ENCODE measurements at places on chromosomes 11 and 22.

GRCh38 chr11:114162719-114163123 lies 103.2 kb downstream of the ZBTB16 start:
- no peak for DNase-seq

DNA sequence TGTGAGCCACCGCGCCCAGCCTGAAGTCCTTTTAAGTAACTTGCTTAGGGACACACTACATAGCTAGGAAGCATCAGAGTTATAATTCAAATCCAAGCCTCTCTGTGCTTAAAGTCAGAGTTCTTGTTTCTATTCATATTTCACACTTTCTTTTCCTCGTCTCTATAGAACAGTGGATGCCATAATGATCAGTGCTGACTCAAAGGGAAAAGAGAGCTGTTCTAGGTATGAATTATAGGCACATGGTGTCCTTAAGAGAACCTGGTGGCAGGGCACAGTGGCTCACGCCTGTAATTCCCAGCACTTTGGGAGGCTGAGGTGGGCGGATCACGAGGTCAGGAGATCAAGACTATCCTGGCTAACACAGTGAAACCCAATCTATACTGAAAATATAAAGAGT lies 400.2 kb upstream of the DDI1 start:
- DNase-seq = no peak

DNA sequence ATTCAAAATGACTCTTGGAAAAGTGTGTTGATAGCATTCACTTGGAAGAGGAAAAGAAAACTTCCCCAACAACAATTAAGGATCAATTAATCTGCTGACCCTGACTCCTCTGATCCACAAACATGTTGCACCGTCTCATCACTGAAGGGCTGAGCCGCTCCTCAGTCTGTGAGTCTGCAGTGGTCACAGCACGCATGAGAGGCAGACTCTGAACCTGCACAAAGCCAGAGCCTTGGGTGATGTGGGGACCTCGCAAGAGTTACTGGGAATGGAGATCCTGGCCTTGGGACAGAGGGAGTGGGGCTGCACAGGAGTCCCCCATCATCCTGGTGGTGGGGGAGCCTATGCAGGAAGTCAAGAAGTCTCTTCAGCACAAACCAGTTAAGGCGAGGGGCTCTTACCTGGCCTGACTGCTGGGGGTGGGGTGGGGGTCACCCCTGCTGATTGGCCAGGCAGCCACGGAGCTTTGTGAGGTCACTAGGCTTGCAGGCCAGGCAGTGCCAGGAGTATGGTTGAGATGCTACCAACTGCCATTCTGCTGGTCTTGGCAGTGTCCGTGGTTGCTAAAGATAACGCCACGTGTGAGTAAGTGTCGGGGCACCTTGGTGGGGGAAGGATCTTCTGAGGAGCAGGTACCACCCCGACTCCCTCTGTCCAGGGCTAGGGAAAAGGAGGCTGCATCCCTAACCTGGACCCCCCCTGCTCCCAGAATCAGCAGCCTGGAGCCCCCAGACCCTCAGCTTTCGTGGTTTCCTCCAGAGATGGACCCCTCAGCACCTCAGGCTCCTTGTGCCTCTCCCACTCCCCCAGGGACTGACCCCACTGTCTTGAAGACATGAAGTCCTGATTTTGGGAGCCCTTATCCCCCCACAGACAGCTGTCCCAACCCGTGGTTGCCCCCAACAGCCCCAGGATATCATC lies at the start of gene ACR:
ACR (plus strand) TSS at position 477 of the 921 bp plus-strand sequence; CDS start at position 509, 32 bp downstream.
- DNase-seq = no peak

GRCh38 chr11:3006505-3007260 lies 14.6 kb upstream of the NAP1L4 start:
- no peak for DNase-seq

DNA sequence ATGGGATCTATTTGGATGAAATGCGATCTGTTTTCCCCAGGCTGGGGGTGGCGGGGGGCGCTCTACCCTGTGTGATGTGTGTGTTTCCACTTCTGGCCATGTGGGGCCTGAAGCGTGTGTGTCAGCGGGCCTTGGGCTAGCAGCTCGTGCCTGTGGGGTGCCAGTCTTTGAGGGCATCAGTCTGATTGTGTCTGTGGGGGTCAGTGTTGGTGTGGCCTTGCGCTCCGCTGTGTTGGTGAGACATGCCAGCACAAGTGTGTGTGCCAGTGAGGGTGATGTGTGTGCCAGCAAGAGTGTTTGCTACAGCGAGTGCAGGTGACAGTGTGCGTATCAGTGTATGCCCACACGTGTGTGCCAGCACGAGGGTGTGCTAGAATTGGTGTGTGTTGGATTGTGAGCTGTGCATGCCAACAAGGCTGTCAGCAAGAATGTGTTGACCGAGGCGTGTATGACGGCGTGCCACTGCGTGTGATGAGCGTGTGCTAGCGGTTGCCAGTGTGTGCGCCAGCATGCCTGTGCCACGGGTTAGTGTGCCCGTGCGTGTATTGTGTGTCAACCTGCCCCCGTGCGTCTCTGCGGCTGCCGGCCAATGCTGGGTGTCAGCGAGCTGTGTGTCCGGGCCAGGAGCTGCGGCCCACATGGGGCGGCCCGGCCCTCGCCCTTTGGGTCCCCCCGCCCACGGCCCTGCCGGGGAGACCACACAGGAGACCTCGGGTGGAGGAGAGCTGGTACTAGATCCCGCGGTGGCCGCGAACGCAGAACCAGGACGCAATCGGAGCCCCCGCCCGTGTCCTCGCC lies 519 bp downstream of the ARRB1 start:
- no peak for DNase-seq

DNA sequence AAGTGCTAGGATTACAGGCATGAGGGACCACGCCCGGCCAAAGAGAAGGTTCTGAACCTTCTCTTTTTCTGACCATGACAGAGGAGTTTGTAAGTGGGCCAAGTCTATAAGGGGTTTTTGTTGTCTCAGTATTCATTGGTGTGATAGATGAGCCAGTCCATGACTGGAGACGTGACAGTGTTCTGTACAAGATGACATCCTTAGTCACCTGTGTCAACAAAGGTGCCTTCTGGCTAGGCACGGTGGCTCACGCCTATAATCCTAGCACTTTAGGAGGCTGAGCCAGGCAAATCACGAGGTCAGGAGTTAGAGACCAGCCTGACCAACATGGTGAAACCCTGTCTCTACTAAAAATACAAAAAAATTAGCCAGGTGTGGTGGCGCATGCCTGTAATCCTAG lies 4.2 kb upstream of the KLHL22 start:
- DNase-seq = no peak

DNA sequence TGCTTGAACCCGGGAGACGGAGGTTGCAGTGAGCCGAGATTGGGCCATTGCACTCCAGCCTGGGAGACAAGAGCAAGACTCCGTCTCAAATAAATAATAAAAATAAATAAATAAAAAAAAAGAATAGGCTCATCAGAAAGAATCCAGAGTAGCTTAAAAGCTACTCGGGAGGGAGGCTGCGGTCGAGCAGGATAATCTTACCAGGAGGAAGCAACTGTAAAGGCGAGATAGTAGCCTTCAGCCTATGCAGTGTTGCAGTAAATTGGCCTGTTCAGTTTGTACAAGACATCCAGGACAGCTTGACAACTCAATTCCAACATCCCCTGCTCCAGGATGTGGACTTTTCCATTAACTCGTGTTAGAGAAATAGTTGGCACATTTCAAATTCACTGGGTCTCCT lies 1164.7 kb downstream of the LRRC4C start:
- DNase-seq = no peak

DNA sequence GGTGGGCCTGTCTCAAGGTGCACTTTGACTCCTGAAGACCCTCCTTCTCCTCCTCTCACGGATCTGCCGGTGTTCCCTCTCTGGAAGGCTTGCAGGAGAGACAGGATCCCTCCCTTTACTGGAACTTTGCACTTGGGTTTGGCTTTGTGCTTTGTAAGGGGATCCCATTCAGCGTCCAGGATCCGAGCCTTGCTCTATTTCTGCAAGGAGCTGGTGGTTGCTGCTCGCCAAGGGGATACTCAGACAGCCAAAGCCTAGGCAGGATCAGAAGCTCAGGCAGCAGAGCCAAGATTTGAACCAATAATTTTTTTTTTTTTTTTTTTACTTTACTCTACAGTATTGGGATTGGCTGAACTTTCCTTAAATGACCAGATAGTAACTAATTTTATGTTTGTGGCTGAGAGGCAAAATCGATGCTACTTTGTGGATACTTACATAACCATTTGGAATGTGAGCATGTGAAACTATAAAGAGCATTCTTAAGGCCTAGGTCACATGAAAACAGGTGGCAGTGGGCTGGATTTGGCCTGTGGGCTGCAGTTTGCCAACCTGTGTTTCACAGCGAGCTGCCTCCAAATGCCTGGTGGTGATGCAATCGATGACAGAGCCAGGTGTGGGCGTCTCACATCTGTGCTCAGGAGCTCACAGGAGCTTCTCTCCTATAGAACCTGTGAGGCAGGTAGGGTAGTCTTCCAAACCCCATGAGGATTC lies 25.2 kb downstream of the BCR start:
- DNase-seq = no peak

DNA sequence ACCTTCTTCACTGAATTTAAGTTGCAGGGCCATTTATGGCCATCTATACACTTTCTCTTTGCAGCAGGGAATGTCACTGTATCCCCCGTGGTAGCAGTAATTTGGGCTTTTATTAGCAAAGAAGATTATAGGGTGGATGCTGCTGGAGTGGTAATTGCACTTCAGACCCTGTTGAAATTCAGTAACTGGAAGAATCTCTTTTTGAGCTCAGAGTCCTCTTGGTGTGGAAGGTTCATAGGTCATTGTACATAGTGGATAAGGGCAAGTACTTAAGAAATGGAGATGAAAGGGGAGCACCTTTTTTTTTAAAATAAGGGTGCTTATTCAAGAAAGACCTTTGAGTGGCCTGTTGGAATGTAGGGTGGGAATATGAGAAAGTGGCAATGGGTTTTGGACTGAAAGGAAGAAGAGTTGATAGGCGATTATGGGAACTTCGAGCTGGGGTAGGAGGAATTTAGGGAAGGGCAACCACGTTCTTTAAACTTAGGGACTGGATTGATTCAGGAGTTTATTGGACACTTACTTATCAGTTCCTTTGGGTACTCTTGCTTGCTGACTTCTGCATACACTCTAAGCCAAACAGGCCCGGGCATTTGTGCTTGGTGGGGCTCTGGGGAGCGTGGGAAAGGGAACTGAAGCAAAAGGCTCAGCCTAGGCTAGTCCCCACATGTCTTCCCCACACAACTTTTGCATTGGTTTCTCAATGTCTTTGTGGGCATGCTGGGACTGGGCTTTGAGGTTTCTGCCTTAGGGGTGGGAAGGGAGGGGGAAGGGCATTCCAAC lies 26.5 kb downstream of the CTNND1 start:
- DNase-seq = no peak

DNA sequence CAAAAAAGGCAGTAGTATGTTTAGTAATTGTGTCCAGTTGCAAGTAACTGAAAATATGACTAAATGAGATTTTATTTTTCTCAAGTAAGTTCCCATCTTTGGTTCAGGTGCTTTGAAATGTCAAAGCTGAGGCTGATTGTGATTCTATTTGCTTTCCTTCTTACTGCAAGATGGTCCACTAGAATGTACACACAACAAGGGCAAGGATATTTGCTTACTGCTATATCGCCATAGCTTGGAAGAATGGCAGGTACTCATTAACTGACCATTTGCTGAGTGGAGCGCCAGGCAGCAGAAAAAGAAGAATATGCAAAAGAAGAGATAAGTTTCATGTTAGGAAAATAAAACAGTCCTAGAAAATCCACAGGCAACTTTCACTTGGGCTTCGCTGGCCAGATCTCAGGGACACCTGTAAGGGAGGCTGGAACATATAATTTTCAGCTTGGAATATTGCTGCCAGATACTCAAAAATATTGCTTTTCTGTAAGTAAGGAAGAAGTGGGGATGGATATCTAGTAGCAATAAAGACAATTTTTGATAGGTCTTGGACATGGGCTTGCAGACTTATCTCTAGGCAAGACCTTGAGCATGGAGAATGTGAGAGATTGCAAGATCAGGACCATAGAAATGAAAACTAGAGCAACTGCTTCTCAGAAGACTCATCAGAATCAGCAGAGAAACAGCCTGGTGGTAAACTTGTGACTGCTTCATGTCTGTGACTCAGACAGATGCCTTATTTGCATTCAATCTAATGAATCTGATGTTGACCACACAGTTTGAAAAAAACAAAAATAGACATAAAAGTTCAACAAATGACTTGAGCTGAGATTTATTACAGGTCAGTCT lies 44.8 kb upstream of the OR9Q1 start:
- DNase-seq = no peak

- no peak for DNase-seq
Observed at GRCh38 chr11:75193711-75194110, 42.8 kb downstream of the SLCO2B1 start.

DNA sequence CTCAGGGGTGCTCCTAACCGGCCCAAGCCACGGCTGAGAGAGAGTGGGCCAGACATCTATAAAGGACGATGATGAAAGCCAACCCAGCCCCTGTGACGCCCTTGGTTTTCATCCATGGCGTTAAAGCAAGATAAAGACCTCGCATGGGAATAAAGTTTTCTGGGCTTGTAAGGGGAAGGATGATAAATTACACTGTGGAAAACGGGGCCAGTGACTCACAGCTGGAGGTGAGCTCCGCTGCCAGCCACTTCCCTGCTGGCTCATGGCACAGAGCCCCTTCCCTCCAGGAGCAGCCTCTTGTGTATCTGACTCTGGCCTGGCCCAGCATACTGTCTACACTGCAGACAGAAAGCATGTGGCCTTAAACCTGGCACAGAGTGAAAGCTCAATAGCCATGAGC lies 503.2 kb upstream of the B3GAT1 start:
- DNase-seq = no peak

DNA sequence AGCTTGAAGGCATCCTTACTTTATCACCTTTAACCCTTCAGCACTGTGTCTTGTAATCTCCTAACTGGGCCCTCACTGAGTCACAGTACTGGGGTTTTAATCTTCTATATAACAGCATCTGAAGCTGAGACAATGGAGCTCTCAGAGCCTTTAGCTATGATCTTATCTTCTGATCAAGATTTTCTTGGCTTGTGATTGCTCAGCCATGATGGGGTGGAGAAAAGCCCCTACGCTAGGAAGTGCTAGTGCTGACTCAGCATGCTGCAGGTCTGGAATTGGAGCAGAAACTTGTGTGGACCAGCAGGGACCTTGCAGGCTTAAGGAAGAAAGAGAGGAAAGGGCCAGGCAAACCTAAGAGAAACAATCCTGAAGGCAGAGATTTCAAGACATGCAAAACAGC lies 71.7 kb upstream of the EED start:
- DNase-seq = no peak
